Fibroblast of gingiva (primary cell): ENCODE measurements at places on chromosomes 13 and 19.

DNA sequence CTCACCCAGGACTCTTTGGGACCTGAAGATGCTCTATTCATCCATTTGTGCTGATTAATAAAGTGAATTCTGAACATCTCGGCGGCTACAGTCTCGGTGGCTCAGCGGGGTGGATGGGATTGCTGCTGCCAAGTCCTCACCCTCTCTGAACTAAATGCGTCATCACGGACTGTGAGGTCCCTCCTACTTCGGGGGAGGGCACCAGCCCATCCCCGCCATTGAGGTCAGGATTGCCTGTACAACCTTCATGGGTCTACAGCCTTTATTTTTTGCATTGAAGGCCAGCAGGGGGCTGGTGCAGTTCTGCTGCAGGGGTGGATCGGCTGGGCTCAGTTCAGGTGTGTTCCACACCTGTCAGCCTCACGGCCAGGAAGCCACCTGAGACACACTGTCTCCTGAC lies 181.8 kb downstream of the COL4A1 start:
- no peak for DNase-seq

DNA sequence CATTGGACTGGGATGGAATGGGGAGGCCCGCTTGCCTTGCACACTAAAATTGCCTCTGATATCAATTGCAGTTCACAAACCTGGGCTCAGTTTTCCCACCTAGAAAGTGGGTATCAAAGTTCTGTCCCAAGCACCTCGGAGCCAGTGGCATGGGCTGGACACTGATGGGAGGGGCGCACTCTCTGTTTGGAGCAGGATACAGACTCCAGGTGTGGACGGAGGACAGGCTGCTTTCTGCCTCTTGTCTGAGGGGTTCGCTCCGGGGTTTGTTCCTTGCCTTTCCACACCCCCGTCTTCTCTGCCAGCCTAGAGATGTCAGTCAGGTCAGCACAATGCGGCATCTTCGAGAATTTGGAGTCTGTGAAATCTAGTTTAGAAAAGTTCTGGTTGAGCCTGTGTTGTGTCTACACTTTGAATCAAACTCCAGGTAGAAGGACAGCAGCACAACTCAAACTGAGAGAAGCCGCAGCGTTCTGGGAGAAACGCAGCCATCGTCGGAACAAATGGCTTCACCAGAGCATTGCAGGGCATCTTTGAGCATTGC lies 141.9 kb downstream of the TEX29 start:
- no peak for DNase-seq

DNA sequence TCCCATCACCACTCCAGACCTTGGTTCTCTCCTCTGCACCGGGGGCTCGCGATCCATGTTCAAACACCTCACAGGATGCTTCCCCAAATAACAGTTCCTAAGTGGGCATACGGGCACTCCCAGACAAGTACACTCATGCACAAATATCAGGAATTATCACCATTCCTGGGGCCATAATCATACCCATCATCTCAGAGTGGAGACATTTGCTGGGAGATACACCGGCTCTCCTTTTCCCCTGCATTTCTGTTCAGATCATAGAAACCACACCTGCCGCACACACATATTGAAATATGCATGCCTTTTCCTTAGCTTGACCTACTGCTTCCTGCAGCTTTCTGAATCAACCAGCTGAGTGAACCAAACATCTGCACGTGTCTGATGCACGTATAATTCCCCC lies 33.9 kb upstream of the MBNL2 start:
- no peak for DNase-seq

DNA sequence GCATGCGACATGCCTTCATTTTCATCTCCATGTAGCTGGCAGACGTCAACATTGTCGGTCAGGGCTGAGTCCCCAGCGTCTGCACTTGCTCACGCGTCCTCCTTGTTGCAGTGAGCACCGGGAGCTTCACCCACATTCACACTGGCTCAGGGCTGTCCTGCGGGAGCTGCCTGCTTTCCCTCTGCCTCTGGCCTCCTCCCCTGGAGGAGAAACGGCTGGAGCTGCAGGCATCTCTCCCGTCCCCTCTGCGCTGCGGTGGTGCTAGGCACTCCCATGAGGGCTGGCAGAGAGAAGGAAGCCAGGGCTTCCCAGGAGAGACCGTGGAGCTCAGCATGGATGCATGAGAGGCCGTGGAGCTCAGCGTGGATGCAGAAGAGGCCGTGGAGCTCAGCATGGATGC lies 18.4 kb upstream of the TMEM255B start:
- DNase-seq: no peak

DNA sequence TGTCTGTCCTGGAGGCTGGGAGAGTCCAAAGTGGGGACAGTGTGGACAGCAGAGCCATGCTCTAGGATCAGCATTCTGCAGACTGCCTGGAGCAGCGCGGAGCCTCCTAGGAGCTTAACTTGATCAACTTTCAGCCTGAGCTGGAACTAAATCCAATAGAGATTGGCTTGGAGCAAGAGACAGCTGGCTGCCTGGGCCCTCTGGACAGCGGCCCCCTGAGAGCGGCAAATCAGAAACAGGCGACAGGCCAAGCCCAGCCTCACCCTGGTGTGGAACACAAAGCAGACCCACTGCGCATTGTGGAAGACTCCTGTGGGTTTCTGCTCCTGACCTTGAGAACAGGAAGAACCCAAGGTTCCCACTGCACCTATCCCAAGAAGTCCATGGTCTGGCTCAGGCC lies 462.2 kb downstream of the TSHZ3 start:
- no peak for DNase-seq

GRCh38 chr19:12639901-12640613 lies 26.5 kb downstream of the MAN2B1 start:
- DNase-seq: peak; percentile 68

DNA sequence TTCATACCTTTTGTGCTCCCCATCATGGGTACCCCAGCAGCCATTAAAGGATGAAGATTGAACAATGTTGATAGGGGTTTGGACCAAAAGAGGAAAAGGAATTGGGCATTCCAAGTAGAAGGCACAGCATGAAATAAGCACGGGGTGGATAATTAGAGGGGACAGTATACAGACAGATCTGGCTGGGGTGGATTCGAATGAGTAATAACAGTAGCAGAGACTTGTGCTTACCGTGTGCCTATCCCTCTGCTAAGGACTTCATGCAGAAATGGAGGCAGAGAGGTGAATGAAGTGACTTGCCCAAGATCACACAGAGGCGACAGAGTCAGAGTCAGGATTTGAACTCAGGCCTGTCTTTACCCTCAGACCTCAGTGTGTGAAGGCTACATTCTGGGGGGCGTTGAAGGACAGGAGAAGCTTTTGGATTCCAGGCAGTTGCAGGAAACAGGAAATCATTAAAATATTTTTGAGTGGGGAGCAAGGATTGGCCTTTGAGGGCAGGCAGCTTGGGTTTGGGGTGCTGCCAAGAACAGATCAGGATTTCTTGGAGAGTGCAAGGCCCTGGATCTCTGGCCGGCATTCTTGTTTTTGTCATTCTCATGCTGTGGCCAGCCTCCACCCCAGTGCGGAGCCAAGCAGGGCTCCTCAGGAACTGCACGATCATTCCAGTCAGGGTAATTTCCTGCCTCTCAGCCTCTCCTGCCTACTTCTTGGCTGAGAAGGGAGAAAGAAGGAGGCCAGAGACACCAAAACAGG lies 18.7 kb downstream of the PAF1 start:
- DNase-seq: peak; percentile 97

- no peak for DNase-seq
Observed at GRCh38 chr13:49388091-49388635, 55.7 kb downstream of the CAB39L start.

DNA sequence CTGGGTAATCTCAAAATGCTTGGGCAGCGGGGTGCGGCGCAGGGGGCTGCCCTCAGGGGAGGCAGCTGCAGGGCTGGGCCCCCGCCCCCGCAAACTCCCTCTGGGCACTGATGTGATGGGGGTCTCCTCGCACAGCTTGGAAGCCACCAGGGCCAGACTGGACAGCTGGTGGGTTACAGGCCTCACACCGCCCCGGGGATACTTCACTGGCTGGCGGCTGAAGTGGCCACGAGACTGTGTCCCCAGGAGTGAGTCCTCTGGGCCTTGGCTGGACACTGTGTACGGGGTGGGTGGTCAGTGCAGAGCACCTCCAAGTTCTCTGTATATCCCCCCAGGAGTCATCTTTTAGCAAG lies 2.0 kb upstream of the LPAR2 start:
- DNase-seq: no peak

DNA sequence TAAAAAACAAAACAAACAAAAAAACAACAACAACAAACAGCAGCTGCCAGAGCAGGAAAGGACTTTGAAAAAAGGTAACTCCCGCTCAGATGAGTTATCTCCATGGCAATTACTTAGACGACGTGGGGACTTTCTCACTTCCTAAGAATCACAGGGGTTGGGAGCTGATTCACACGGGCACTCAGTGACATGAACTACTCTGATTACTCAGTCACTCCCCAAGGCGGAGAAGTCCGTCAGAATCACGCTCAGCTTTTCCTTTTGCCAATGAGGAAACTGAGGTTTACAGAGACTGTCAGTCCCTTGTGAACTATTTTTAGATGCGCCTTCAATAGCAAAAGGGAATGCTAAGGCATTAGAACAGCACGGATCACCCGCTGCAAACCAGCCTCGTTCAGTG lies 32.3 kb upstream of the MATK start:
- no peak for DNase-seq

DNA sequence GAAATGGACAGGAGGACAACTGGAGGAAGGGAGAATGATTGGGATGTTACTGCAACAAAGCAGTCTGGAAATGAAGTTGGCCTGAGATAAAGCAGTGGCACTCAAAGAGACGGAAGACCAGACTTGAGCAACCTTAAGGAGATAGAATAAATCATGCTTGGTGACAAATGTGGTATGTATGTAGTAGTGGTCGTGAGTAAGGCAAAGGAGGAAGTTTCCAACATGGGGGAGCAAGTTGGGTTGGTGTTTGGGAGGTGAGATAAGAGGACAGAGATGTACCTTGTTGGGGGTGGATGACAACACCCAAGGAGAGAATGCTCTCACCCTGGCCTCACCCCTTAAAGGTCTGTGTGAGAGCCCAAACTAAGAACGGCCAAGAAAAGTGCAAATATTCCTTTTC lies 420.5 kb downstream of the DIAPH3 start:
- no peak for DNase-seq

GRCh38 chr13:43326100-43326499 lies 302.7 kb downstream of the DNAJC15 start:
- DNase-seq: no peak

GRCh38 chr19:48186015-48186414 lies 15.5 kb downstream of the ZSWIM9 start:
- DNase-seq: no peak

- no peak for DNase-seq
Observed at GRCh38 chr19:56245121-56245740, 27.3 kb upstream of the EDDM13 start.

DNA sequence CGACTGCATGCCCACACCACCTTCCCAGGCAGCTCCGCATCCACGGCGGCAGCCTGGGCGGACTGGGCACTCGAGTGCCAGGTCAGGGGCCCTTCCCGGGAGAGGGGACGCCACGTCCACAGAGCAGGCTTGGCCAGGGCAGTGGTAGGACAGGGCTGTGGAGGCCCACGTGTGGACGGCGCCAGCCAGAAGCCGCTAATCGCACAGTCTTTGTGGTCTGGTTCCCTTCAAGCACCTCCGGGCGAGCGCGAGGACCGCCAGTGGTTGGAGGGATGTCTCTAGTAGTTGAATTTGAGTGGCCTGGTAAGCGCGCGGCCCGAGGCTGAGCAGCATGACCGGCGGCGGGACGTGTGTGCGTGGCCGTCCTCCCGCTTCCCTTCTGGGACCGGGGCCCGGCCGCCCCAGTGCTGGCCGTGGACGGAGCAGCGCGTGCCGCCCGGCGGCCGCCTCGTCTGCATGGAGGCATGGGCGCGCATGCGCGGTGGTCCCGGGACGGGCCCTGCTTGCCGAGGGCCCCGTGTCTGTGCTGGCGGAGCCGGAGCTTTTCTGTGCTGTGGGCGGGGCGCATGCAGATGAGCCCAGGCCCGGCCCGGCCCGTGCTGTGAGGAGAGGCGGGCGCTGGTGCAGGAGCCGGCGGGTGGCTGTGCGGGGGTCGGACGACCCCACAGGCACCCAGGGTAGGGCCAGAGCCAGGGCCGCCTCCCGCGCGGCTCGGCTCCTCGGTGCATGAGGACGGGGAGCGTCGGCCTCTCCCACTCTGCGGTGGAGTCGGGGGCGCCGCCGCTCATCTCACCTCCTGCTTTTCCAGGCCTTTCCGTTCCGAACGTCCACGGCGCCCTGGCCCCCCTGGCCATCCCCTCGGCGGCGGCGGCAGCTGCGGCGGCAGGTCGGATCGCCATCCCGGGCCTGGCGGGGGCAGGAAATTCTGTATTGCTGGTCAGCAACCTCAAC lies 8.6 kb downstream of the PTBP1 start:
- DNase-seq: no peak

GRCh38 chr19:32890326-32890725 lies 20.8 kb upstream of the SLC7A9 start:
- no peak for DNase-seq
